ENCODE measurements at places on chromosomes 1 and 21.

DNA sequence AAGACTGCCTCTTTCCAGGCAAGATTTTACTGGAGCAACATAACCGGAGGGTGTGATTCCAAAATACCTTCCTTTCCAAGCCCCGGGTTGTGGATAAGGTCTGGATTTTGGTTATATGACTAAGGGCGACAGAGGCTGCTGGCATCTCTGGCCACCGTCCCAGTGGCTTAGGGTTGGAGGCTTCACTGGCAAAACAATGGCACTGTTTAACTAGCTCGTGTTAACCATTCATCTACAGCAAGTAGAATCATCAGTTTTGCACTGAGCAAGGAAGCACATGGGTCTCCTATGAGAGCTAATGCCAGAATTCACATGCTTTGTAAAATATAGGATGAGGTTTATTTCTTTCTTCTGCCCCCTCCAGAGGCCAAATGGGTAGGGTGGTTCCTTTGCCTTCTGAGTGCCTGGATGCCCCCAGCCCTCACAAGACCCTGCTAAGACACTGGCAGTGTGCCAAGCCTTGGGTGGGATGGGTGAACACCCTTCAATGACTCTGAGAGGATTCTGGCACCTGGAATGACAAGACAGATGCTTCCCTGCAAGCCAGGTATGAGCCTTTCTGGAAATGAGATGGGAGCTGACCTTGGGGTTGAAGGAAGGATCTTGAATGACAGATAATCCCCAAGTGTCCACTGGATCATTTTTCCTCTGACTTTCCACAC, 36.8 kb downstream of the DHCR24 start:
- DNase-seq = no peak

- no peak for DNase-seq
Observed at GRCh38 chr1:34362949-34363348, 186.2 kb downstream of the C1orf94 start.

- DNase-seq = no peak
Observed at GRCh38 chr1:27393641-27394281, 1.3 kb downstream of the GPR3 start.

DNA sequence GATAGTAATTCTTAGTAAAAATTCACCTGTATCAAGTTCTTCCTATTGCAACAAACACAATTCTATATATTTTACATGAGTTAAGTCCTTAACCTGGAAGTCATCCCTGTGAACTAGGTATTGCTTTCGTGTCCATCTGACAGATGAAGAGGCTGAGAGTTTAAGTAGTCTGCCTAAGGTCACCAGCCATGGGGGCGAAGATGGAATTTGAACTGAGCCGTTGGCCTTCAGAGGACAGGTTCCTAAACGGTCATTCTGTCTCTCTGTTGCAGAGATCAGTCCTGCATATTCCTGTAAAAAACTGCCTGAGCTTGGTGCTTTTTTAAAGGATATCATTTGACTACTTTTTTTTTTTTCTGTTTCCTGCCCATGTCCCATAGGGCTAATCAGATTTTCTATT, 10.2 kb upstream of the POFUT2 start:
- DNase-seq = no peak

DNA sequence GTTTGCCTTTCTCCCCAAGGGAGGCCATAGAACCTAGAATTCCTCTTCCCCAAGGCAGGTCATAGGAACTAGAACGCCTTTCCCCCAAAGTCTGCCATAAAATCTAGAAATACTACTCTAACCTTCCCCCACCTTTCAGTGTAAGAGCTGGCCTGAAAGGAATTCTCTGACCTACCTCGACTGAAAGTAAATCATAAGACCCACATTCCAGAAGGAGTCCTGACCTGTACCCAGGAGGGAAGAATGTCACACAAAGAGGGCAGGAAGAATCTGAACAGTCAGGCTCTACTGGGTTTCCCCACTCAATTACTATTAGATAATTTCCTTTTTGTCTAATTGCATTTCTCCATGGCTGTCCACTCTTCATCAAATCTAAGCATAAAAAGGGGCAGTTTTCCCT, 5.7 kb upstream of the ATG4C start:
- no peak for DNase-seq

GRCh38 chr1:162996261-162996660, 72.9 kb upstream of the RGS4 start:
- DNase-seq = no peak

- no peak for DNase-seq
Observed at GRCh38 chr1:217333939-217334338, 297.0 kb downstream of the GPATCH2 start.

DNA sequence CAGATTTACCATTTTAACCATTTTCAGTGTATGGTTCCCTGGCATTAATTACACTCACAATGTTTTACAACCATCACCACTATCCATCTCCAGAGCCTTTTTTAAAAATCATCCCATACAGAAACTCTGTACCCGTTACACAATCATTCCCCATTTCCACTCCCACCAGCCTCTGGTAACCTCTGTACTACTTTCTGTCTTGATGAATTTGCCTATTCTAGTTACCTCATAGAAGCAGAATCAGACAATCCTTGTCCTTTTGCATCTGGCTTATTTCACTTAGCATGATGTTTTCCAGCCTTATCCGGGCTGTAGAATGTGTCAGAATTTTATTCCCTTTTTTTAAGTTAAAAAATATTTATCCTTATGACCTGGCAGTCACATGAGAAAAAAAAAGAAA, 33.0 kb downstream of the PGM1 start:
- no peak for DNase-seq

DNA sequence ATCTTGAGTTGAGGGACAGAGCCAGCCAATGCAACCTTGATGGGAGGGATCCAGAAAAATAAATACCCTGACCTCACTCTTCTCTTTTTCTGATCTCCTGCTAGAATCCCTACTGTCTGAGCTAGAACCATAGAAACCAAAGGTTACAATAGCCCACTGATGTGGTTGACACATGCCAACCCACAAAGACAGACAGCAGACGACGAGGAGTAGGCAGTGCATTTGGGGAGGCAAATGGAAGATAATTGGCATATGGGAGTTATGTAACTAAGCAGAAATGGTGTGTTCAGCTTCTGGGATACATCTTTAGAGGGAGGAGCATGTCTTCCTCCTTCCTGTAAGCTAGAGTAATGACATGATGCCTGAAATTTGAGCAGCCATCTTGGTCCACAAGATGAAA, 171.7 kb upstream of the FGGY start:
- no peak for DNase-seq

GRCh38 chr1:106651028-106651762, 405.3 kb upstream of the PRMT6 start:
- DNase-seq = no peak

DNA sequence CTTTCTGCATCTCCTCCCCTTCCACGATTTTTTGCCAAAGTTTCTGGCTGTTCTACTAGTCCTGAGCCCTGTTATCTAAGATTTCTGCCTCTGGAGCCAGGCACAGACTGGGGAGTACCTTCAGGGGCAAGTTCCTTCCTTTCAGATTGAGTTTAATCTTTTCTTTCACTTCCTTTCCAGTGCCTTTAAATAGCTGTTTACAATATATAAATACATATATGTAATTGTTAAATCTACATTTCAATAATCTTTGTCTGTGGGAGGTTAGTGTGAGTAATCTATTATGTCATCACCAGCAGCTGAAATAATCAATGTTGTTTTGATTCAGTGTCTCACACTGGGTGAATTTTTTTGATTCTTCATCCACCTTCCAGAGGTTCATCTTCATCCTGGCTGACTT, 31.8 kb downstream of the DIPK1A start:
- DNase-seq = no peak

GRCh38 chr21:34889320-34889675, 159.8 kb downstream of the RUNX1 start:
- peak; percentile 46 for DNase-seq

DNA sequence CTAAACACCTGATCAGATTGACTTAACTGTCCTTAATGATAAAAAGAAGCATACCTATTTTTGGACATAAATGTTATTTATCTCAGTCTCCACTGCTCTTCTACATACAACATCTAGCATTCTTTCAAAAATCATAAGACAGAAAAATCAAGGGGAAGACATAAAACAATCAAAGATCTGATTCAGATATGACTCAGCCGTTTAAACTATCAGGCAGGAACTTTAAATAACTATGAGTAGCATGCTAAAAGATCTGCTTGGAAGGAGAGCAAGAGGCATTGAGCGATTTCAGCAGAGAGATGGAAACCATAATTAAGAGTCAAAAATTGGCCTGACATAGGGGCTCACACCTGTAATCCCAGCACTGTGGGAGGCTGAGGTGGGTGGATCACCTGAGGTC, 27.2 kb upstream of the SLC22A15 start:
- DNase-seq = no peak

DNA sequence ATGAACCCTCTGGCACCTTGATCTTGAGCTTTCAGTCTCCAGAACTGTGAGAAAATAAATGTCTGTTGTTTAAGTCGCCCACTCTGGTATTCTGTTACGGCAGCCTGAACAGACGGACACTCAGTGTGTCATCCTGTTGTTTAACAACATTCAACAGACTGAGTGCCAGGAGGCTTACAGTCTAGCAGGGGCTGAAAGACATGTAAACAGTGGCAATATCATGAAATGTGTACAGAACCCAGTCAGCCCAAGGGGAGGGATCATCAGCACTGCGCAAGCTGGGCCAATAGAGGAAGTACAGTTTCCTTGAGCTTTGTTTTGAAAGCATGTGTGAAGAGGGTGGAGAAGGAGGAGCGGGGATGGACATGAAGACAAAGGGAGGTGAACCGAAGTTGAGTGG, 13.6 kb downstream of the DIP2A start:
- DNase-seq = no peak

GRCh38 chr21:44907225-44907965, 13.3 kb downstream of the ITGB2 start:
- DNase-seq = no peak

DNA sequence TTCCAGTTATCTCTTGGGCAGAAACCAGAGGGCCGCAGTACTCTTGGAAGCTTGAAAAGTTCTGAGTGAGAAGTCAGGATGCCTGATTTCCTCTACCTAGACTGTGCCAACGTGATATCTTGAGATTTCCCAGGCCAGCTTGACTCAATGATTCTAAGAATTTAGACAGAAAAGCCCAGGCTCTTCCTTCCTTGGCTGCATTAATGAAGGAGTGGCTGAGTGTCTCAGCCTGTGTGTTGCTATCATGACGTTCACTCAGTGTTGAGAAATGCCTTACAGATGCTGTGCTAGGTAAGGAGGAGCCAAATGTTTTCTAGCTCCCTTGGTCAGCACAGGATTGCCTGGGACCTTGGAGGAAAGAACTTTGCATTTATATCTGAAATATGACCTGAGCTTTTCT, 454.1 kb upstream of the USP24 start:
- no peak for DNase-seq

DNA sequence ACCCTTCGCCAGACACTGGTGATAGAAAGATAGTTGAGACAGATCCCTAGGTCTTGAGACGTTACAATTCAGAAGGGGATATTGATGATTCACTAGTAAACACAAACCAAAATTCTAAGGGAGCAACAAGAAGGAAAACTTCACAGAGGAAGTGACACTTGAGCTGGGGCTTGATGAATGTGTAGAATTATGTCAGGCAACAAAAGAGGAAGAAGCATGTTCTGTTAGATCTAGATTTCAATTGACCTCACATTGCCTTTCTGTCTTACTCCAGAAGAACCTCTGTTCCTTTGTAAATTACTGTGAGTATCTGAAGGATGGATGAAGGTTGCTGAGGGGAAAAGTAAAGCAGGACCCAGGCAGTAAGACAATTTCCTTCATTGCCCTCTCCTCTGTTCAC, 328.2 kb downstream of the KCTD3 start:
- no peak for DNase-seq
